ENCODE measurements at places on chromosomes 13 and 19.

DNA sequence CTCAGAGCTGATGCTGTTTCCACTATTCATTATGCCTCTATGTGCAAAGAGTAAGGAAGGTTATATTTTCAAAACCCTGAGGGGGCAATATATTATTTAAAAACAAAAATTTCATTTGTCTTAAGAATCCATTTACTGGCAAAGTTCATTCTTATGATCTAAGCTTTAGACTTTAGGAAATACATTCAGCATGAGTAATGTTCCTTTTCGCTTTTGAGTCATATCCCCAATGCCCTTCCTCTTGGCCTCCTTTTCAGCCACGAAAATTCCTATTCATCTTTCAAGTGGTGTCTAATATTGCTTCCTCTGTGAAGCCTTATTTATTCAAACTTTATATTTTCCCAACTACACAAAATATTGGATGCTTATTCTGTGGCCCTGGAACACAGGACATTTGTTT, 1317.0 kb downstream of the PCDH9 start:
- DNase-seq, result no peak

DNA sequence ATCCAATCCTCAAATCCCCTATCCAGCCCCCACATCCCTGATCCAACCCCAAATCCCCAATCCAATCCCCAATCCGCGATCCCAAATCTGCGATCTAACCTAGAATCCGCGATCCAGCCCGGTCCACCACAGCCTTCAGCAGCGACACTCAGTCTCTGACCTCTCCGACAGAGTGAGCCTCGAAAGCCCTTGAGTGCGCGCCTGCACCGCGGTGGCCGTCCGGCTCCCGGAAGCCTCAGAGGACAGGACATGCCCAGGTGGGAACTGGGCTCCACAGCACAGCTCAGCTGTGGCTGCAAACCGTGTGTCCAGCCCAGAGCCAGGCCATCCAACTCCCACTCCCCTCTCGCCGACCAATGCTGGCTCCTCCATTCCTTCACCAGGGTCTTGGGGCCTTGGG, 48.8 kb upstream of the C1QTNF9B start:
- no peak for DNase-seq

GRCh38 chr13:31264151-31264550, 64.4 kb downstream of the B3GLCT start:
- no peak for DNase-seq

DNA sequence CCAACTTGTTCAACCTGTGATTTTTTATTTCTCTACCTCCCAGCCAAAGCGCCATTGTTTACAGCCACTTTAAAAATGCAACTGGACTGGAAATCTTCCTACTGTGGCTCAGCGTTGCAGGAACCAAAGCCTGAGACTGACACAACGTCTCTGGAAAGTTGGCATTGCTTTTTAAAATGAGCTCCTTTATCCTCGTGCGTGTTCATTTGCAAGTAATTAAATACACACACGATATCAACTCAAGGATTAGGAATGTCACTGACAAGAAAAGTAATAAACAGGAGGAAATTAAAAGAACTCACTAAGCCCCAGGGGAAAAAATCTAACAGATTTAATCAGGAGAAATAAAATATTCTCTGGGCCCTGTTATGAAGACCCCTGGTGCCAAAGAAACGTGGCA, 184.6 kb upstream of the IRS2 start:
- no peak for DNase-seq

Data from inflammatory macrophage treated with lipopolysaccharide for 1 hour (primary cell).